ENCODE measurements at places on chromosomes 4 and X. TPM values are rescaled to one million over a fixed set of nuclear protein-coding genes. Genes with fewer than 3 reads are reported as not detected.
A peak's percentile ranks its signal among the peaks of the same experiment; 100 is the strongest.

RHOH gene
- total RNA-seq, result 1.5 TPM

TKTL2 gene
- 0.07 TPM for total RNA-seq

SH2D1A gene
- 0.43 TPM for total RNA-seq

GSPT2 gene
- 0.26 TPM for total RNA-seq

UGT2B10 gene
- not detected for total RNA-seq

DNA sequence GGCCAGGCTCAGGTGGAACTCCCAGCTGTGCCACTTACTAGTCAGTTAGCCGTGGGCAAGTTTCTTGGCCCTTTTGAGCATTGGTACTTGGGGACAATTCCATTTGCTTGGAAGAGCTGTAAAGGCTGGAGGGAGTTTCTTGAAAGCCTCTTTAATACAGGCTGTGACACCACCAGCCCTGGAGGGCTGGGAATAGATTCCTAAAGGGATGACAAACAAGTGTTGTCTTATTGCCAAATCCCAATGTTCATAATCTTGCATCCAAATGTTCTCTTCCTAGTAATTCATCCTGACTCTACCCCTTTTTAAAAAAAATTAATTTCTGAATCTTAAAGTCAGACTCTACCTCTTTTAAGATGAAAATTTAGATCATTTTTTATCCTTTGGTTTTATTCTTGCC lies 14.6 kb upstream of the MED28 start:
- no peaks in the 10 kb centered on the region for H3K27me3 ChIP-seq
- H3K4me3 ChIP-seq, result no peak overlapping the region
- no peak overlapping the region for H3K27ac ChIP-seq
- no peaks in the 10 kb centered on the region for H3K4me1 ChIP-seq

- no peaks in the 10 kb centered on the region for H3K4me1 ChIP-seq
- no peaks in the 10 kb centered on the region for H3K27me3 ChIP-seq
- no peak overlapping the region for H3K4me3 ChIP-seq
- H3K36me3 ChIP-seq, result no peaks in the 10 kb centered on the region
- no peak overlapping the region for H3K27ac ChIP-seq
- DNase-seq, result no peak
Measured at GRCh38 chrX:43025806-43026315, 247.9 kb upstream of the PPP1R2C start.

DNA sequence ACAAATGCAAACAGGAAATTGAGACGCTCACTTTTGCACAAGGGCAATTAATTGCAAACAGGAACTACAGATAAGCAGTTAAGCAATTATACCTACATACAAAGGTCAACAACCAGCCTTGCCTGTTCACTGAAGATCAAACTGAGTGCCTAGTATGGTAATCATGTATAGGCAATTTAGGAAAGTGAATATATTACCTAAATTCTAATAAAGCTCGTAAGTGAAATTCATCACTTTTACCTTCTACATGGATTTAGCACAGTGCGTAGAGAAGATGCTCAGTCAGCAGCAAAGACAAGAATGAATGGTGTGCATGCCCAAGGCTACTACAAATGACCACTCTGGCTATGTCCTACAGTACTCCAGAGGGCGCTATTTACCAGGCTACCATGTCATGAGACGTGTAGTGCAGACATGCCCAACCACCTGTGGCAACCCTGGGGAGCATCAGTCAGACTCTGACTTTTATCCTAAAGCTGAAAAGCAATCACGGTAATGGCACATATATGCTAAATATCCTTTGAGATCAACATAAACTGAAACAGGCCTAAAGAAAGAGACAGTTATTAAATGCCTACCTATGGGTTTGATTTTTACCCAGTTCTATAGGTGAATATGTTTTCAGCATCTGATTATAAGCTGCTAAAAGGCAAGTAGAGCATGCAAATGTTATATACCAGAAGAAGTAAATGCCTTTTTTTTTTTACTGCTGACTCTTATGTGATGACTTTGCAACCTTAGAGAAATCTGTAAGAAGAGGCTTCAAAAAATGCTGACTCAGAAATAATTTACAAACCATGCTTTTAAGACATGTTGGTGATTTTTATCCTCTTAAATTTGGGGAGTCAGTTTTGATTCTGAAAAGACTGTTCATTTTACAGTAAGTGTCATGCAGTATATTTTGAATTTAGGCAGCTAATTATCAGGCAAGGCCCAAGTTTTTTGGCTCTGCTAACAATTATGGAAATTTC lies 178.0 kb downstream of the PPP3CA start:
- no peaks in the 10 kb centered on the region for H3K27me3 ChIP-seq
- DNase-seq, result peak; percentile 18
- H3K36me3 ChIP-seq, result no peaks in the 10 kb centered on the region
- no peak overlapping the region for H3K27ac ChIP-seq
- H3K4me3 ChIP-seq, result no peak overlapping the region

- DNase-seq, result no peak
- no peaks in the 10 kb centered on the region for H3K27me3 ChIP-seq
- no peak overlapping the region for H3K4me3 ChIP-seq
- H3K36me3 ChIP-seq, result no peaks in the 10 kb centered on the region
- no peak overlapping the region for H3K27ac ChIP-seq
- H3K4me1 ChIP-seq, result no peaks in the 10 kb centered on the region
Measured at GRCh38 chr4:6951880-6952381, 42.3 kb downstream of the TBC1D14 start.

- no peak for DNase-seq
- H3K36me3 ChIP-seq, result no peaks in the 10 kb centered on the region
- H3K4me1 ChIP-seq, result no peaks in the 10 kb centered on the region
- H3K27me3 ChIP-seq, result no peaks in the 10 kb centered on the region
- no peak overlapping the region for H3K27ac ChIP-seq
- H3K4me3 ChIP-seq, result no peak overlapping the region
Measured at GRCh38 chrX:38109042-38109898, 102.9 kb downstream of the SYTL5 start.

DNA sequence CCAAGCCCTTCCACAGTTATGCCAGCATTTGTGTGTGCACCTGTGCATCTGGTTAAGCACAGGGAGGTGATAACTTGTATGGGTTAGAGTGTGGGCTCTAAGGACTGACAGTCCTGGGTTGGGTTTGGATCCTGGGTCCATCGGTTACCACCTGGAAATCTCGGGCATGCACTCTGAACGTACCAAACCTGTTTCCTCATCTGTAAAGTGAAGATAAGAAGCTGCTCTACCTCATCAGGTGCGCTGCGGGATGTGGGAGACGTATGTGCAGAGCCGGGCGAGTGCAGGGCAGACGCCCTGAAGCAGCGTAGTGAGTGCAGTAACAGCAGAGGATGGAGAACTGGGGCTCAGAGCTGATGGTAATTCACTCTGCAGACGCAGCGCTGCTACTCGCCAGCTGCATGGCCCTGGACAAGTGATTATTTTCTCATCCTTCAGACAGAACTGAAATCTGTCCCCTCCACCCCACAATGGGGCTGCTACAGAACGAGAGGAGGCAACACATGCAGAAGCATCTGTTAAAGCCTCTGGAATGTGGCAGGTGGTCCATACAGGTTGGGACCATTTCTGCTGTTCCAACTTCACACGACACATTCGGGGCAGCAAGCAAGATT lies 64.4 kb downstream of the HADH start:
- H3K36me3 ChIP-seq, result no peaks in the 10 kb centered on the region
- H3K27me3 ChIP-seq, result no peaks in the 10 kb centered on the region
- no peaks in the 10 kb centered on the region for H3K4me1 ChIP-seq
- H3K27ac ChIP-seq, result no peak overlapping the region

DNA sequence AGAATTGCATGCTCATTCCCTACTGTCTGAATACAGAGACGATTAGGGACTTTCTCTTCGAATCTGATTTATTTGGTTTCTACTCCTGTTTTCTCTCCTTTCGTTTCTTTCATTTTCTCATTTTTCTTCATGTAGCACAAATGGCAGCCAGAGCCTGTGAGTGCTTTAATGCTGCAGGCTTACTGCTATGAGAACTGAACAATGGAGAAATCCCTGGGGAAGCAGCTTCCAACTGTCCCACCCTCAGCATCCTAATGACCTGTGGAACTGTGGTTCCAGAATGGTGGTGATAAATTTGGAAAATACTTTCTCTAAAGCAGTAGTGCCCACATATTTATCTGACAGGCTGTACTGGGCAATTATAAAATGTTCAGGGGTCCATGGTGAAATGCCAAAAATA lies 930.4 kb downstream of the DMD start:
- no peaks in the 10 kb centered on the region for H3K4me1 ChIP-seq
- no peaks in the 10 kb centered on the region for H3K27me3 ChIP-seq
- H3K36me3 ChIP-seq, result no peaks in the 10 kb centered on the region
- DNase-seq, result no peak
- no peak overlapping the region for H3K4me3 ChIP-seq

DNA sequence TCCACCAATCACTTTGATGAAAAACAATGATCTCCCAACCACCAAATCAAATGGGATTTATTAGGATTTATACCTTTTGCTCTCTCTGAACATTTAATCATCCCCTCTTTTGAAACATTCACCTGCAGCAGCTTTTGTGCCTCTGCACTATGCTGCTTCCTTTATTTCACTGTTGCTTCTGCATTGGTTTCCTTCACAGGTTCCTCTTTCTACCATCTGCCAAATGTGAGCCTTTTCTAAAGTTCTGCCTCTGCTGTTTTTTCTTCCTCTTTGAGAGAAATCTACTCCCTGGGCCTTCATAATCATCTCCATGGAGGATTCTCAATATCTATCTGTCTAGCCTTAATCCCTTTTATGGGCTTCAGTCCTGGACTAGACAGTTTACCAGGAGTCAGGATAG lies 24.7 kb downstream of the CUL4B start:
- no peak for DNase-seq
- H3K27ac ChIP-seq, result no peak overlapping the region
- no peak overlapping the region for H3K4me3 ChIP-seq
- no peaks in the 10 kb centered on the region for H3K36me3 ChIP-seq
- no peaks in the 10 kb centered on the region for H3K4me1 ChIP-seq
